Activated naive CD4-positive, alpha-beta T cell treated with anti-CD3 and anti-CD28 coated beads for 36 hours (primary cell): ENCODE measurements at places on chromosomes 1 and 21.

DNA sequence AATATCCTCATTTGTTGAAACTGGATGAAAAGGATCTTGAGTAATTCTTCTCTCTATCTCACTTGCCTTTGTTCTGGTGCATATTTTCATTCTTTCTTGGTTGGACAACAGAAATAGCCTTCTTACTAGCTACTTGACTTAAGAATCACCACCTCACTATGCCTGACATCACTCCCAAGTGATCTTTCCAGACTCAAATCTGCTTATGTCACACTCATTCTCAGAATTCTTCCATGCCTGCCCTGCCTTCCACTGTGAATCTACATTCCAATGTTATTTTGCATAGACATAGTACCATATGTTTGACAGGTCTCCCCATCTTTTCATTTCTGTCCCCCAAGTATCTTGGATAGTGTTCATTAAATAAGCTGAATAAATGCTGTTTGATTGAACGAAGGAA, 78.5 kb upstream of the DPYD start:
- DNase-seq: no peak

- DNase-seq: peak; percentile 12
These were observed at the start of gene DIO1 for GRCh38 chr1:53893999-53894636. Gene DIO1, plus strand, starts transcription at chr1:53894187. Its CDS starts 24 bp downstream, at chr1:53894211.

DNA sequence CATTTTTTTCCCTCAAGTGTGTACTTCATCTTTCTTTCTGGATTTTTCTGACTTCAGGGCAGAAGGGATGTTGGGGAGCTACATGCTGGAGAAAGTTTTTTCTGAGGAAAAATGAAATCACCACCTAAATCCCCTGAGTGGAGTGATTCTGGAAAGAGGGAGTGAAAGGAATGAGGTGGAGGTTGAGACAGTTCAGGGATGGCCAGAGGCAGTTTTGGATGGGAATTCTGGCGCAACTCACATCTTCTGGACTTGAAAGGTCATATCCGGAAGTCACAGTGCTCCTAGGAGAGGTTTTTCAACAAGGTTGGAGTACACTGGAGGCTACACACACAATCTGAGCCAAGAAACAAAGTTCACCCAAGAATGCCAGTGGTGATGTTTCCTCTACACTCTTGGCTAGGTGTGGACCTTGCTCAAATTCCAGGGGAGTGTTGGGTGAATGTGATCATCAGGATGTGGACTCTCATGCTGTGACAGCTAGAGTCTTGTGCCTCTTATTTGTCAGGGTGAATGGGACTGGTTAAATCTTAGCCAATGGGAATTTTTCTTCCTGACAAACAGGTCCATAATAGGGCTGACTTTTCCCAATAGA, 161.5 kb downstream of the HLX start:
- no peak for DNase-seq

GRCh38 chr1:118183586-118183985, 1.4 kb downstream of the SPAG17 start:
- DNase-seq: no peak

GRCh38 chr1:8013800-8014199, 12.3 kb downstream of the ERRFI1 start:
- no peak for DNase-seq

DNA sequence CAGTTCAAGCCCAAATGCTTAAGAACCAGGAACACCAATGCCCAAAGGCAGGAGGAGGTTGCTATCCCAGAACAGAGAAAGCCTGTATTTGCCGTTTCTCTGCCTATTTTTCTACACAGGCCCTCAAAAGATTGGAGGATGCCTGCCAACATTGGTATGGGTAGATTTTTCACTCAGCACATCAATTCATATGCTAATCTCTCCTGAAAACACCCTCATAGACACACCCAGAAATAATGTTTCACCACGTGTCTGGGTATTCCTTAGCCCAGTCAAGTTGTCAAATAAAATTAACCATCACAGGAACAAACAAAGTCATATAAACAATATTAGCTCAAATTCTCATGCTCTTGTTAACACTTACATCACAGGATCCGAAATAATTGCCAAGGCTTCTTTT, 121.9 kb downstream of the RGS21 start:
- no peak for DNase-seq
